ENCODE measurements at places on chromosomes 6 and 20.

GRCh38 chr6:107692351-107692750 is 131.8 kb downstream of the SCML4 start:
- no peak for DNase-seq

- no peak for DNase-seq
Measured at GRCh38 chr6:170393807-170394399, 87.3 kb downstream of the FAM120B start.

DNA sequence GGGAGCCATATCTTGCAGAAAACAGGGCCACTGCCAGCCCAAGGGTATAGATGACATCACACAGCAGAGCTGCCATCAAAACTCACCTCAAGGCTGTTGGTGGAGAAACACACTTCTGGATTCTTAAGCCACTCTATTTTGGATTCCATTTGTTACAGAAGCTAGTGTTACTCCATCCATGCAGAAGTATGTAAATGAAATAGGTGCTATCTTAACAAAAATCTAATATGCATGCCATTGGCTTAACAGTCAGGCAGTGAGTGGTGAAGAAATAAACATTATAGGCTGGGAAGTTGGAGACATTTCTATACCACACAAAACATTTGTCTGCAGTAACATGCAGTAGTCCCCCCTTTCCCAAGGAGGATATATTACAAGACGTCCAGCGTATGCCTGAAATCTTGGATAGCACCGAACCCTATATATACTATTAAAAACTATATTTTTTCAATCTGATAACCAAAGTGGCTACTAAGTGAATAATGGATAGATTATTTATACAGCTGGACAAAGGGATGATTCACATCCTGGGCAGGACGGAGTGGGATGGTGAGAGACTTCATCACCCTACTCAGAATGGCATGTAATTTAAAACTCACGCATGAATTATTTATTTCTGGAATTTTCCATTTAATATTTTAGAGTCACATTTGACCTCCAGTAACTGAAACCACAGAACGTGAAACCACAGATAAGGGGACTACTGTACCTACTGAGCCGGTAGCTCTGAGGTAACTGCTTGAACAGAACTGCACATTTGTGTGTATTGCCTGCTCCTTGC is 160.0 kb upstream of the PLN start:
- DNase-seq, result no peak

GRCh38 chr6:1322156-1322555 is 10.3 kb downstream of the FOXQ1 start:
- no peak for DNase-seq

- DNase-seq, result no peak
Measured at GRCh38 chr6:74128536-74128935, 432.5 kb downstream of the CD109 start.

GRCh38 chr6:162181741-162182401 is 545.7 kb downstream of the PRKN start:
- no peak for DNase-seq

DNA sequence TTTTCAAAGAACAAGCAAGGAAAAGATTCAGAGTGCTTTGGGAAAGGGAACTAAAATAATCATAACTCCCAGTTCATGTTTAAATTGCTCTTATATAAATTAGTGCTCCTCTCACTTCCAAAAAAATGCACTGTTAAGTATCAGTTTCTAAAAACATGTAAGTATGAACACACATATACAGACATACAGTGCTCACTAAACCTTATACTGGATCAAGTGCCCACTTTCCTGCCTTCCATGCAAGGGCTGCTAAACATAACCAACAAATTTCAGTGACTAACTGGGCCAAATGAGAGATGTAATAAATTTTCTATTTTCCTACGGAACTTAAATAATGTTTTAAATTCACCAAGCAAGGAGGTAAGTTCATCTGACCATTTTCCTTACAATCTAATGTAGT is 6.4 kb downstream of the TFAP2A start:
- no peak for DNase-seq

GRCh38 chr6:68638230-68638900 is 3.3 kb downstream of the ADGRB3 start:
- peak; percentile 54 for DNase-seq

DNA sequence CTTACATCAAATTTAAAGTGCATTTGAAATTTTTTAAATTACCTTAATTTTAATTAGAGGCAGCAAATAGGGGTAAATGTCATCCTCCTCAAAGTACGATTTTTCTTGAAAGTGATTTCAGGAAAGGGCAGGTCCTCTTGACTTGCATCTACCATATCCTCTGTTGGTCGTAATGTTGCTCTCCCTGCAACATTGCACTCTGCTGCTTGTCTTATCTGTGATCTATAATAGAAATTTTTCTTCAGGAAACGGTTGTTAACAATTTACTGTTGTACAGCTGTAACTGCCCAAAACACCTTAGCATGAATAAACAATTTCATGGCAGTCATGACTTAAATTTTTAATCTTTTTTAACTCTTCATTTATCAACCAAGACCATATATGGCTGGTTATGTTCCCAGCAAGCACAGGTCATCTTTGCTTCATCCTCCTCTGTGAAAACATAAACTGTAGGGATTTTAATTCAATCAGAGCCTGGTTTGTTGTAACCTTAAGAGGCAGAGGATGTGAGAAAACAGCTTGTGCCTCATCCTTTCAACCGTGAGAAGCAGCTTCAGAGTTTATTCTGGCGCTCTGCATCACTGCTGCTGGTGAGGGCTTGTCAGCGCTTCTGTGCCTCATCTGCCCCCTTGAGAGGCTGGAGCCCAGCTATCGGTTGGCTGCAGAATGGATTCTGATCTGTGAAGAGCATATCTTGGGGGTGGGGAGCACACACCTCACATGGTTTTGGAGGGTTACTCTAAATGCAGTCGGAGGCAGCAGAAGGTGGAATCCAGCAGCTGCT is 56.0 kb downstream of the CTNNBL1 start:
- peak; percentile 45 for DNase-seq

- no peak for DNase-seq
Measured at GRCh38 chr6:73017476-73017875, 207.8 kb downstream of the KHDC1L start.
